ENCODE measurements at places on chromosomes 7 and 10. TPM values are rescaled to one million over a fixed set of nuclear protein-coding genes. Genes with fewer than 3 reads are reported as not detected.

The HABP2 gene
- not detected for total RNA-seq

The OR6V1 gene
- total RNA-seq = not detected

The ASZ1 gene
- total RNA-seq = not detected

The TFR2 gene
- total RNA-seq = 3.2 TPM

The CLDN3 gene
- 1.8 TPM for total RNA-seq

The PODXL gene
- total RNA-seq = 22.9 TPM

The CDK1 gene
- 33.2 TPM for total RNA-seq

The FAM171A1 gene
- total RNA-seq = 1.8 TPM

DNA sequence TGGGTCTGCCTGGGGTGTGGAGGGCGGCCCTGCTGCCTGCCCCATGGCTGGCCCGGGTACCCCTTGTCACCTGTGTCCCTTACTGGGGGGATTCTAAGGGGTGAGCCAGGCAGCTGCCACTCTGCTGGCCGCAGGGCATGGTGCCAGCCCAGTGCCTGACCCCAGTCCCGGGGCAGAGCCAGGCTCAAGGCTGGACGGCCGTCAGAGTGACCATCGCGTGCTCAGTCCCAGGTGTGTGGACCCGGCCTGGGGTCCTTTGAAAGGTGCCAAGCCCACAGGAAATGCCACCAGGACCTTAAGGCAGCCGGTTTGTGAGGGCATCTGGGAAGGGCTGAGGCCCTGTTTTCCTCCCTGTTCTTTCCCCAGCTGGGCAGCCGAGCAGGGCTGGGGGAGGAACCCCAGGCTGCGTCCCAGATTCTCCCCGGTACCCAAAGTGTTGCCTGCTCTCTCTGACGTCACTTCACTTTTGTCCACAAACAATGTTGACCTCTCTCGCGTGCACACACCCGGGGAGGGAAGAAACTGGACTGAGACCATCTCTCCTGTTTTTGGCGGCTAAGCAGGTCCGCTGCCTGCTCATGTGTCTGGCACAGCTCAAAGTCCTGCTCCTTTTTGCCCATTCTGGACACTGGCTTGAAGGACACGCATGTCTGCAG lies 37.6 kb downstream of the PAPOLB start:
- no peak for DNase-seq
- H3K4me1 ChIP-seq = no peaks in the 10 kb centered on the region
- no peak overlapping the region for H3K4me3 ChIP-seq
- H3K27ac ChIP-seq = no peak overlapping the region
- peaks cover 11% of the 10 kb centered on the region for H3K27me3 ChIP-seq
- H3K36me3 ChIP-seq = no peaks in the 10 kb centered on the region

DNA sequence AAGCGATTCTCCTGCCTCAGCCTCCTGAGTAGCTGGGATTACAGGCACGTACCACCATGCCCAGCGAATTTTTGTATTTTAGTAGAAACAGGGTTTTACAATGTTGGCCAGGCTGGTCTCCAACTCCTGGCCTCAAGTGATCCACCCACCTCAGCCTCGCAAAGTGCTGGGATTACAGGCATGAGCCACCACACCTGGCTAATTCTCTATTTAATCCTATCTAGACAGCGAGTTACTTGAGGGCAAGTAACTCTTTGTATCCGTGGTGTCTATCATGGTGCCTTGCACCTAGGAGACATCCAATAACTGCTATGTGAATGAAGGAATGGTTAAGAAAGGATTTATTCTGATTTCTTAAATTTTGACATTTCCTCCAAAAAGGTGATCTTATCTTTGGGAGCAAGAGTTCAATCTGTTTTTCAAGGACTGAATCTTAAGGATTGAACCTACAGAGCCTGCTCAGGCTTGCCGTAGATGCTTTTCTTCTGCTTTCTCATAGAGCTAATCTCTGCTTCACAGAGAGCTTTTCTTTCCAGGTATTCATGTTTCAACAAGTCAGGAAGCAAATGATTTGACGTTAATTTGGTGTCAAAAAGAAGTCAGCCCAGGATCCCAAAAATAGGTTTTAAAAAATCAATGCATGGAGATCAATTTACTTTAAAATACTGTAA lies 101.6 kb downstream of the CUL2 start:
- no peaks in the 10 kb centered on the region for H3K27me3 ChIP-seq
- H3K36me3 ChIP-seq = no peaks in the 10 kb centered on the region
- H3K4me3 ChIP-seq = no peak overlapping the region
- no peak for DNase-seq
- no peak overlapping the region for H3K27ac ChIP-seq

- no peak for DNase-seq
- peaks cover 4% of the 10 kb centered on the region for H3K27me3 ChIP-seq
- no peak overlapping the region for H3K4me3 ChIP-seq
- no peaks in the 10 kb centered on the region for H3K36me3 ChIP-seq
- no peaks in the 10 kb centered on the region for H3K4me1 ChIP-seq
These were observed 192.1 kb upstream of the MKI67 start for GRCh38 chr10:128318366-128318765.

GRCh38 chr7:9945131-9945530 lies 1028.5 kb upstream of the PHF14 start:
- DNase-seq = no peak
- no peak overlapping the region for H3K27ac ChIP-seq
- no peaks in the 10 kb centered on the region for H3K27me3 ChIP-seq
- no peaks in the 10 kb centered on the region for H3K36me3 ChIP-seq
- no peaks in the 10 kb centered on the region for H3K4me1 ChIP-seq

DNA sequence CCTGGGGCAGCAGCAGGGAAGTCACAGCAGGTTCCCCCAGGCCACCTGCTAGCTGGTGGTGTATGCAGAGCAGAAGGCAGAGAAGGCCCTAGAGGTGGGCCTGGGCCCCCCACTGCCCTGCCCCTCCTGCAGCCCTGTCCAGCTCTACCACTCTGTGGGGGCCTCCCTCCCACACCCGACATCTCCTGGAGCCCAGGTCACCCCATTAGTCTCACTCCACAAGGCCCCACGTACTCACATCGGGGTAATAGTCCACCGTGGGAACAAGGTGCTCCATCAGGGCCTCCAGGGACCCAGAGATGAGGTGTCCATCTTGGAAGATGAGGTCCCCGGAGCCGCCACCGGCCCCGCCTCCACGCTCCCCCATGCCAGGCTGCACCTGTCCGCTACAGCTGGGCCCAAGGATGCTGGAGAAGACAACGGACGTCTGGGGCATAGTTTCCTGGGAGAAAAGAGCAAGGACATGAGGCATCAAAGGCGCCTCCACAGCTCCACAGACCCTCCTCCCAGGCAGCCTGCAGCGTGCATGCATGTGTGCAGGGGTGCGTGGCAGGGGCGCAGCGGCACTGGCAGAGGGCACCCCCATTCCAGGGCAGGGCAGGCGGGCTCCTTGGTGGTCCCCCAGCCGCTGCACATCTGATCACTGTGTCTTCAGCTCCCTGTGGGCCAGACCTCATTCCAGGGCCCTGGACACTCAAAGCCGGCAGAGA lies 61.0 kb downstream of the RASGEF1A start:
- H3K4me3 ChIP-seq = no peak overlapping the region
- H3K4me1 ChIP-seq = peaks cover 21% of the 10 kb centered on the region
- no peak for DNase-seq
- no peaks in the 10 kb centered on the region for H3K36me3 ChIP-seq
- no peak overlapping the region for H3K27ac ChIP-seq
- H3K27me3 ChIP-seq = no peaks in the 10 kb centered on the region

DNA sequence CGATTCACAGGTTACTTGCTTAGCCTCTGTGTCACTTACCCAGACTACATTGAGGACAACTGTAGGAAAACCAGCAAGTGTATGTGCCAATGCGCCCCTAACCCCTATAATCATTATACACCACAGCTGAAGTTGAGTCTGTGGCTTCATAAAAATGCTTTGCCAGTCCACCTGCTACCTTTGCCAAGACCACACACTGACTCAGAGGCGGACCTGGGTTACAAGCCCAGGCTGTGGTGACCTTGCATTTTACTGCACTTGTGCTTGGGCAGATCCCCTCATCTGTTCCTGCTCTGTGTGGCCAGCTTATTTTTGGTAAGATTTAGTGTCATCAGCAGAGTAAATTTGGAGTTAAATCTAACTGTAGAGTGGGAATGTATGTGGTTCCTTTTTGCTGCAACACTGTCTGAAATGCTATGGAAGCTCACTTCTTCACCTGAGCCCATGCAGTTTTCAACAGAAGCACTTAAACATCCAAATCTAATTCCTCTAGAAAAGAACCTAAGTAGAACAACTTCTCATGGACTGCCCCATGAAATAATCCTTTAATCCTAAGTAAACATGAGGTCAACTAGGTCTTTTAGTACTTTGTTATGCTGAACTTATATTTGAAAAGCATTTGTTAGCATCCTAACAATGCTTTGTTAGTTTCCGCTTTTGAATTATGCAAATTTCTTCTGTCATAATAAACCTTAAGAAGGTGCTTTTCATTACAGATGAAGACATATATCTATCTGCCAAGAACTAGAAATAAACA lies 96.2 kb upstream of the AMPH start:
- H3K36me3 ChIP-seq = peaks cover 70% of the 10 kb centered on the region
- DNase-seq = no peak
- no peak overlapping the region for H3K27ac ChIP-seq
- H3K27me3 ChIP-seq = no peaks in the 10 kb centered on the region
- H3K4me1 ChIP-seq = no peaks in the 10 kb centered on the region

- no peaks in the 10 kb centered on the region for H3K36me3 ChIP-seq
- no peak for DNase-seq
These were observed 112.8 kb downstream of the KLF6 start for GRCh38 chr10:3672220-3672619.

DNA sequence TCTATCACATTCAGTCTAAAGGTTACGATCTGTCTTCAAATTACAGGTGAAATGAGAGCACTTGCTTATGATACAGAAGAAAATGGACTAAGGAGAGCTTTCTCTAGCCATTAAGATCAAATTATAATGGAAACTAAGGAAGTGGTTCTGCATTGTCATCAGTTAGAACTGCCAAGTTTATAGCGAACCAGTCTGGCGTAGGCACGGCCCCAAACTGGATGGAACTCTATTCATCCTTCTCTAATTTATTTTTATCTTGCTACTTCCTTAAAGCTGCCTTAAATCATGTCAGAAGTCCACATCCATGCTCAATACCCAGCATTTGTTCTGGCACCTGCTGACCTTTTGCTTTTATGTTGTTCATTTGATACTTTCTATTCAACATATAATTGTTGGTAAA lies 63.7 kb upstream of the APBB1IP start:
- H3K27ac ChIP-seq = no peak overlapping the region
- no peaks in the 10 kb centered on the region for H3K36me3 ChIP-seq

GRCh38 chr10:131578472-131578970 lies 267.0 kb upstream of the TCERG1L start:
- DNase-seq = no peak
- no peak overlapping the region for H3K27ac ChIP-seq

DNA sequence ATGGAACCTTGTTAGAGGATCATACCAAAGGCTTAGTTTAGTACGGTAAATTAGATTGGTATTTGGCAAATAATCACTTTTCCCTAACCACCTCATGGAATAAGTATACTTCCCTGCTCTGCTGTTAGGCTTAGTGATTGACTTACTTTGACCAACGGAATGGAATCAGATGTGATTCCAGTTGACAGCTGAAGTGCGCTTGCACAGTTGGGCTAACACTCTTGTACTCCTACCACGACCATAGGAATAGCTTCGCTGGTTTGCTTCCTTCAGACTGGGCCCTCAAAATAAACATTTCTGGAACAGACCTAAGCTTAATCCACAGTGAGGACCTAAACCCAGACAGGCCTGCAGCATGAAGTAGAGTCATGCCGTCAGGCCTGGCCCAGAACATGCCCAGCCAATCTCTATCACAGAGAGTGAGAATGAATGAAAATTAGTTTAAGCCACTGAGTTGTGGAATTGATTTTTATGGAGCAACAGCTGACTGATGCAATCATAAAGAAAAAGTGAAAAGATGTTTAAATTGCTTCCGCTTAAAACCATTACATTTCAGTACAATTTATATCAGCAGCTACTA lies 122.3 kb downstream of the DOCK4 start:
- H3K4me1 ChIP-seq = no peaks in the 10 kb centered on the region
- H3K27ac ChIP-seq = peak overlapping the region; percentile 58
- H3K36me3 ChIP-seq = no peaks in the 10 kb centered on the region
- no peaks in the 10 kb centered on the region for H3K27me3 ChIP-seq
- no peak for DNase-seq

DNA sequence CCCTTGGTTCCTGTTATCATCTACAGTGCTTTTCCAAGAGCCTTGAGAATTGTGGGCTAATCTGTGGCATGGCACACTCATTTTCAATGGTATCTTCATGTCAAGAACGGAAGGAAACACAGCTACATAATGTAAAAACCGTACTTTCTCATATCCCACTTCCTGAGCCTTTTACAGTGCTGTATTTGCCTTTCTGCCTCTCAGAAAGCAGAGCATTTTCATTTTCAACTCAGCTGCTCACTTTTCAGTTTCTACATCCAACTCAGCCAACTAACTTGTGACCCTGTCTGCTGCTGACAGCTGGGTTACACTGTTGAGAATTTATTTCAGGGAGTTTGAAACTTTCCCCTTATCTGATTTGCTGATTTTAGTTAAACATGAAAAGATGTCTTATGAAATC lies 875.8 kb upstream of the KCND2 start:
- no peak for DNase-seq
- H3K4me3 ChIP-seq = no peak overlapping the region
- H3K36me3 ChIP-seq = no peaks in the 10 kb centered on the region
- no peaks in the 10 kb centered on the region for H3K4me1 ChIP-seq
- H3K27me3 ChIP-seq = no peaks in the 10 kb centered on the region

GRCh38 chr7:105014693-105015389 lies 836 bp downstream of the KMT2E start:
- peak overlapping the region; percentile 100 for H3K27ac ChIP-seq
- no peaks in the 10 kb centered on the region for H3K36me3 ChIP-seq
- peak; percentile 60 for DNase-seq

- H3K36me3 ChIP-seq = peaks cover 43% of the 10 kb centered on the region
- DNase-seq = peak; percentile 55
- no peaks in the 10 kb centered on the region for H3K27me3 ChIP-seq
- no peak overlapping the region for H3K4me3 ChIP-seq
- H3K27ac ChIP-seq = no peak overlapping the region
- peaks cover 42% of the 10 kb centered on the region for H3K4me1 ChIP-seq
These were observed 8.5 kb downstream of the ZDHHC16 start for GRCh38 chr10:97454330-97455036.
